CD14-positive monocyte (primary cell): ENCODE measurements at places on chromosomes 6 and 20. TPM values are rescaled to one million over a fixed set of nuclear protein-coding genes. Genes with fewer than 3 reads are reported as not detected.

HSD17B8 gene
- polyA plus RNA-seq: 4.7 TPM

BTNL2 gene
- not detected in 2 replicates for polyA plus RNA-seq

ECT2L gene
- polyA plus RNA-seq: not detected

SCRT2 gene
- polyA plus RNA-seq: not detected in 2 replicates

PLG gene
- not detected for polyA plus RNA-seq

PAX1 gene
- not detected in 2 replicates for polyA plus RNA-seq

BCL2L1 gene
- polyA plus RNA-seq: 14.3 TPM

CD24 gene
- 0.46 TPM for polyA plus RNA-seq

CALHM5 gene
- polyA plus RNA-seq: not detected

DEFB124 gene
- not detected for polyA plus RNA-seq

LAMA4 gene
- not detected for polyA plus RNA-seq

- DNase-seq: peak; percentile 79
- peak overlapping the region; percentile 88 for H3K27ac ChIP-seq
- H3K36me3 ChIP-seq: no peaks in the 10 kb centered on the region
- peaks cover 42% of the 10 kb centered on the region for H3K4me1 ChIP-seq
Observed at GRCh38 chr20:48919882-48920526, 1.5 kb upstream of the ARFGEF2 start.

DNA sequence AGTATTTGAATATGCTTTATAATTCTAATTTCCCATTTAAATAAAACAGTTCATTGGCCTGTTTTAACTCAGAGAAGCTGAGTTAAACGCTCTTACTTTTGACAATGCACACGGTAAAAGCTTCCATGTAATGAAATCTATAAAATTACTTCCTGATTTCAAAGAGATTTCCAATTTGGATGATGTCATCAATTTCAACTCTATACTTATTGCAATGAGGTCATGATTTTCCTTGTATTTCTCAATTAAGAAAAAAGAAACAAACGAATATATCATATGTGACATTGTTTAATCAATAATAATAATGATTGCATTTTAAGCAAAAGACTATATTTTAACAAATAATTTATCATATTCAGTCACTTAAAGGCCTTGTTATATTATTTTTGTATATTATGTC lies 926.1 kb upstream of the MANEA start:
- no peaks in the 10 kb centered on the region for H3K27me3 ChIP-seq
- DNase-seq: no peak
- no peak overlapping the region for H3K4me3 ChIP-seq
- no peak overlapping the region for H3K27ac ChIP-seq
- no peaks in the 10 kb centered on the region for H3K36me3 ChIP-seq

DNA sequence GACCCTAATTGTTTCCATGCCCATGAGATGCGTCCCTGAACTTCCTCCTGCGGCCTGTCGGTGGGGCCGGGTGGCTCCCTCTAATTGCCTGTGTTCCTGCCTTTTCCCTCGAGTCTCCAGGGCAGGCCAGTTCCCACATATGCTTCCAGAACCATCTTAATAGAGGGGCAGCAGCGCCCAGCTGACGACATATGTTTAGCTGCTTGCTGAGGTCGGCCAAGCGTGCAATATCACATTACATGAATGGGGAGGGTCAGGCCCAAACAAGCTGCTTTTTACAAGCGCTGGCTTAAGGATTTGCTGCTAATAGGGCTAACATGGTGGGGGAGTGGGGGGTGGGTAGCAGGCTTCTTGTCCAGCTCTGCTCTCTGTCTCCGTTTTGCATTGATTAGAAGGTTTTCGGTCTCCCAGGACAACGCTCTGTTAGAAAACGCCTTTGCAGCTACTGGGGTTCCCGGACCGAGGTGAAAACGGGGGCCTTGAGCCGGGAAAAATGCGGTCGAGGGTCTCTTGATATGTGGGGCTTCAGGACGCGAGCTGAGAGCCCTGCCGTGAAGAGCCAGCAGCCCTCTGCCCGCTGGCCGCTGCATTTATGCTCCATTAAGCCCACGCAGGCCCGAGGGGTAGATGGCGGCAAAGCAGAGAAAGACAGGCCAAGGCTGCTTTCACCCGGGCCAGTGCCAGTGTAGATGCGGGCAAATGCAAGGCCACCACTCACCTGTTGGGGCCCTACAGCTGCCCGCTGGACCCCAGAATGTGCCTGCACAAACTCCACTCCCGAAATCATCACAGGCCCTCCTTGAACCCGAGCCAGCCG lies 308.5 kb downstream of the BMP7 start:
- H3K4me1 ChIP-seq: no peaks in the 10 kb centered on the region
- H3K4me3 ChIP-seq: no peak overlapping the region
- H3K27me3 ChIP-seq: peaks cover 39% of the 10 kb centered on the region
- H3K36me3 ChIP-seq: no peaks in the 10 kb centered on the region
- DNase-seq: no peak
- H3K27ac ChIP-seq: no peak overlapping the region

GRCh38 chr6:162090734-162091133 lies 636.8 kb downstream of the PRKN start:
- no peaks in the 10 kb centered on the region for H3K27me3 ChIP-seq
- no peaks in the 10 kb centered on the region for H3K36me3 ChIP-seq
- no peak overlapping the region for H3K27ac ChIP-seq

DNA sequence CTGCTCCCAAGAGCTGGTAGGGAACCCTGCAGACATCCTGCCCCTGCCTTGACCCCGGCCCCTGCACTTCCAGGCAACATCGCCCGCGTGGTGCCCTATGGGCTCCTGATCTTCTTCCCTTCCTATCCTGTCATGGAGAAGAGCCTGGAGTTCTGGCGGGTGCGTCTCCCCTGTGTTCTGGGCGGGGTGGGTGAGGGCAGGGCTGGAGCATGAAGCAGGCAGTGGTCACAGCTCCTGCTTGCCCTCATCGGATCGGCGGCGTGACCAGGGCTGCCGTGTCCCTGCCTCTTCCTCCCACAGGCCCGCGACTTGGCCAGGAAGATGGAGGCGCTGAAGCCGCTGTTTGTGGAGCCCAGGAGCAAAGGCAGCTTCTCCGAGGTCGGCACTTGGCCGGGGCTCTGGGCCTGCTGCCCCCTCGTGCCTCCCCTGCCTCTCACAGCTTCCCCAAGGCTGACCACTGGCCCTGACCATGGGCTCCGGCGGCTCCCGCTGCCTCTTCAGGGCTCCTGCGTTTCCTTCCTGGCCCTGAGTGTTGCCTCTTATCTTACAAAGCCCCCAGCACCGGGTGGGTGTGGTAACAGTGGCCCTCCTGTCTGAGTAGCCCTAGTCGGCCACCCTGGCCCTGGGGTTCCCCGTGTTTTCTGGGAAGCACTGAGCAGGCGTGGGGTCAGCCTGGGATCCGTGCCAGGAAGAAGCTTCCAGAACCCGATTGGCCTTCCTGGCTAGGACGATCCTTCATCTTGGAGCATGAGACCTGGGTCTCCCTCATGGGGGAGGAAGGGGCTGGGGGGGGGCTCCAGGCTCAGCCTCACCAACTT lies 8.0 kb upstream of the TNFRSF6B start:
- peak overlapping the region; percentile 94 for H3K27ac ChIP-seq
- no peaks in the 10 kb centered on the region for H3K27me3 ChIP-seq
- no peak overlapping the region for H3K4me3 ChIP-seq
- peaks cover 37% of the 10 kb centered on the region for H3K4me1 ChIP-seq
- DNase-seq: no peak
- H3K36me3 ChIP-seq: no peaks in the 10 kb centered on the region

- peak within 1 kb of the TSS; percentile 76 for H3K4me3 ChIP-seq
- no peak within 1 kb of the TSS for H3K27ac ChIP-seq
- peaks cover 57% of the 10 kb centered on the region for H3K27me3 ChIP-seq
Observed at GRCh38 chr6:46491201-46491627, at the start of gene RCAN2. RCAN2 (minus strand) TSS chr6:46491449.

GRCh38 chr6:13375360-13375878 lies 47.1 kb upstream of the TBC1D7 start:
- no peaks in the 10 kb centered on the region for H3K36me3 ChIP-seq
- H3K4me1 ChIP-seq: peaks cover 14% of the 10 kb centered on the region
- no peak for DNase-seq
- no peaks in the 10 kb centered on the region for H3K27me3 ChIP-seq
- no peak overlapping the region for H3K4me3 ChIP-seq
- H3K27ac ChIP-seq: no peak overlapping the region

DNA sequence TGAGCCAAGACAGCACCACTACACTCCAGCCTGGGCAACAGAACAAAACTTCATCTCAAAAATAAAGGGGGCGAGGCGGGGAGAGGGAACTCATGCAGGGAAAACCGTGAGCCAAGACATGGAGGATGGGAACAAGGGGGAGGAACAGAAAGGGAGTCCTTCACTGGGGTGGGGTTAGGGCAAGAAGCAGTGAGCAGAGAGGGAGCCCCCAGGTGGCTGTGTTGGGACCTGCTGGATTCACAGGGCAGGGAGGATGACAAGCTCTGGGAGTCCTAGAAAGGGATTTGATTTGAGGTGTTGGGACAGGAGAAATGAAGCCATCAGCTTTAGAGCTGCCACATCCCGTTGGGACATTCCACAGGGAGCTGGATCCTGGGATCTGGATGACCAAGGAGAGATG lies 90.6 kb upstream of the TOP1 start:
- no peak overlapping the region for H3K27ac ChIP-seq
- peaks cover 14% of the 10 kb centered on the region for H3K4me1 ChIP-seq
- H3K36me3 ChIP-seq: no peaks in the 10 kb centered on the region
- no peak for DNase-seq
- no peaks in the 10 kb centered on the region for H3K27me3 ChIP-seq

GRCh38 chr6:144928847-144929246 lies 643.7 kb downstream of the UTRN start:
- no peaks in the 10 kb centered on the region for H3K27me3 ChIP-seq
- no peak overlapping the region for H3K4me3 ChIP-seq
- no peak for DNase-seq
- H3K4me1 ChIP-seq: no peaks in the 10 kb centered on the region
- no peaks in the 10 kb centered on the region for H3K36me3 ChIP-seq

- no peak overlapping the region for H3K27ac ChIP-seq
- peaks cover 9% of the 10 kb centered on the region for H3K4me1 ChIP-seq
- no peaks in the 10 kb centered on the region for H3K27me3 ChIP-seq
- H3K4me3 ChIP-seq: no peak overlapping the region
- DNase-seq: no peak
Observed at GRCh38 chr6:26465776-26466175, 8.0 kb downstream of the BTN2A1 start.

GRCh38 chr20:19078448-19079373 lies 133.7 kb upstream of the SLC24A3 start:
- DNase-seq: no peak
- no peaks in the 10 kb centered on the region for H3K27me3 ChIP-seq
- peaks cover 26% of the 10 kb centered on the region for H3K4me1 ChIP-seq
- H3K27ac ChIP-seq: no peak overlapping the region

- H3K27ac ChIP-seq: peak overlapping the region; percentile 59
- H3K36me3 ChIP-seq: no peaks in the 10 kb centered on the region
- peaks cover 61% of the 10 kb centered on the region for H3K4me1 ChIP-seq
- no peaks in the 10 kb centered on the region for H3K27me3 ChIP-seq
- peak; percentile 87 for DNase-seq
Observed at GRCh38 chr6:31203345-31203979, 33.0 kb upstream of the POU5F1 start.

GRCh38 chr6:11947063-11947462 lies 65.0 kb upstream of the HIVEP1 start:
- no peaks in the 10 kb centered on the region for H3K27me3 ChIP-seq
- H3K36me3 ChIP-seq: no peaks in the 10 kb centered on the region
- no peak overlapping the region for H3K27ac ChIP-seq
- H3K4me3 ChIP-seq: no peak overlapping the region
- no peaks in the 10 kb centered on the region for H3K4me1 ChIP-seq

DNA sequence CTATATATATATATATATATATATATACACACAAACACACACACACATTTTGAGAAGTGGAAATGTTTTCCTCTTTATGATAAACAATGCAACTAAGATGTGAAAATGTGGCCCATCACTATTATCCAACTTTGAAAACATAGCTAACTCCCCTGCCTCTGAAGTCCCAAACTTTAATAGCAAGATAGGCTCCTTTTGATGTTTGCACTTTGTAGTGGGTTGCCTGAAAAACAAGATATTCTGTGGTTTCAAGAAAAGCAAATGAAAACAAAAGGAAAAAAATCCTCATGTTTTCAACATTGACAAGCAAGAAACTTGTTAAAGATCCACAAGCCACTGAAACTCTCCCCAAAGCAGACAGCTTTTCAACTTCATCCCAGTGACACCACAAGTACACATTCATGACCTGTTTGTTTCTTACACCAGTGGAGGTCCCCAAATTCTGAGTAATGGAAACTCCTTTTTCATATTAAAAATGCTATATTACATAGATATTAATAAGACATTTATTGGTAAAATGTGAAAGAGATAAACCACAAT lies 90.0 kb downstream of the IPCEF1 start:
- H3K4me1 ChIP-seq: peaks cover 17% of the 10 kb centered on the region
- no peak for DNase-seq
- H3K27ac ChIP-seq: no peak overlapping the region
- no peak overlapping the region for H3K4me3 ChIP-seq
- H3K27me3 ChIP-seq: no peaks in the 10 kb centered on the region
